Mesendoderm (in vitro differentiated cells): ENCODE measurements at places on chromosomes 7 and 10.
A peak's percentile ranks its signal among the peaks of the same experiment; 100 is the strongest.

DNA sequence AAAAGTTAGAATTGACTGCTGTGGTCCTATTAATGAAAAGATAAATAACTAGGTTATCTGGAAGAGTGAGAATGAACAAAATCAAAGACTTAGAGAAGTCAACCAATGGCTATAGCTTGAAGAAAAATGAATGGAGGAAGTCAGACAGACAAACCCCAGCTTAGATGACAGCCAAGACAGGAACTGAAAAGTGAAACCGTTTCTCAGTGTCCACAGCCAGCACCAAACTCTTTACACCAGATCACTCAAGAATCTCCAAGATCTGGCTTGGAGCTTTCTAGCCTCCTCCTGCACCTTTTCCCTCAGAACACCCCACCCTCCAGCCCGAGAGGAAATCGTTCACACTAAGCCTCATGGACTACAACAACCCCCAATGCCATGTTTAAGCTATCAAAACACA, 167.0 kb downstream of the SFMBT2 start:
- DNase-seq, result no peak
- no peaks in the 10 kb centered on the region for H3K4me1 ChIP-seq

- no peaks in the 10 kb centered on the region for H3K4me1 ChIP-seq
- no peak overlapping the region for H3K4me3 ChIP-seq
- no peak overlapping the region for H3K27ac ChIP-seq
- H3K27me3 ChIP-seq, result no peaks in the 10 kb centered on the region
- DNase-seq, result no peak
These were observed 193.7 kb downstream of the PTPN20 start for GRCh38 chr10:47104786-47105385.

DNA sequence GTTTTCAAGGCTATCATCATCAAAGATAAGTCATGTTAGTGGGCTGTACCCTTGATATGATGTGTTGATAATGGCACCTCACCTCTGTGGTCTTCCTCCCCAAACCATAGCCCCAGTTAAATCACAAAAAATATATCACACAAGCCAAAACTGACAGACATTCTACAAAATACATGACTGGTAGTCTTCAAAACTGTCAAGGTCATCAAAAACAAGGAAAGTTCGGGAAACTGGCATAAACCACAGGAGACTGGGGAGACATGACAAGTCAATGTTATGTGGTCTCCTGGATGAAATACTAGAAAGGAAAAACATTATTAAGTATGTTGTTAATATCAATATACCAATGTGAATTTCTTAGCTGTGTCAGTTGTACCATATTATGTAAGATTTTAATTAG, 279.5 kb upstream of the FZD1 start:
- H3K4me3 ChIP-seq, result no peak overlapping the region
- H3K36me3 ChIP-seq, result no peaks in the 10 kb centered on the region
- no peak overlapping the region for H3K27ac ChIP-seq

DNA sequence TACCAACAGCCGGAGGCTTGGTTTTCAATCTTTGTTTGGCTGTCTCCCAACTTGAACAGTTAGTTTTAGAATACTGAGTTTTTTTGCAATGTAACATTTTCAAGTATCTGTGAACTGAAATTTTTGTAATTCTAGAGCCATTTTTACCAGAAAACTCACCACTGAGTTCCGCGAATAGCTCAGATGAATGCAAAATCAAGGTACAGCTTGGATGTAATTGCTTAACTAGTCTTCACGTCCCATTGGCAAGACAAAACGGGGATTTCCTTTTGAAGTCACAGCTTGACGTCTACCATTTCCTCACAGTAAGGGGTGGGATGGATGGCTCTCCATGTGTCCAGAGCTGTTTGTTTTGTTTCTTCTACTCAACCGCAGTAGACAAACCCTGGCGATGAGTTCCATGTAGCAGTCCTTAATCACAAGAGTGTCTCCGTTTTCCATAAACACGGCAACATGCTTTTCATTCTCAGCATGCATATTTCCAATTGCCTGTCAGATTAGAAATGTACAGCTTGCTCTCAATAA, 55.8 kb upstream of the FGFR2 start:
- H3K4me3 ChIP-seq, result no peak overlapping the region
- H3K4me1 ChIP-seq, result no peaks in the 10 kb centered on the region
- no peak overlapping the region for H3K27ac ChIP-seq
- H3K36me3 ChIP-seq, result no peaks in the 10 kb centered on the region
- H3K27me3 ChIP-seq, result no peaks in the 10 kb centered on the region

DNA sequence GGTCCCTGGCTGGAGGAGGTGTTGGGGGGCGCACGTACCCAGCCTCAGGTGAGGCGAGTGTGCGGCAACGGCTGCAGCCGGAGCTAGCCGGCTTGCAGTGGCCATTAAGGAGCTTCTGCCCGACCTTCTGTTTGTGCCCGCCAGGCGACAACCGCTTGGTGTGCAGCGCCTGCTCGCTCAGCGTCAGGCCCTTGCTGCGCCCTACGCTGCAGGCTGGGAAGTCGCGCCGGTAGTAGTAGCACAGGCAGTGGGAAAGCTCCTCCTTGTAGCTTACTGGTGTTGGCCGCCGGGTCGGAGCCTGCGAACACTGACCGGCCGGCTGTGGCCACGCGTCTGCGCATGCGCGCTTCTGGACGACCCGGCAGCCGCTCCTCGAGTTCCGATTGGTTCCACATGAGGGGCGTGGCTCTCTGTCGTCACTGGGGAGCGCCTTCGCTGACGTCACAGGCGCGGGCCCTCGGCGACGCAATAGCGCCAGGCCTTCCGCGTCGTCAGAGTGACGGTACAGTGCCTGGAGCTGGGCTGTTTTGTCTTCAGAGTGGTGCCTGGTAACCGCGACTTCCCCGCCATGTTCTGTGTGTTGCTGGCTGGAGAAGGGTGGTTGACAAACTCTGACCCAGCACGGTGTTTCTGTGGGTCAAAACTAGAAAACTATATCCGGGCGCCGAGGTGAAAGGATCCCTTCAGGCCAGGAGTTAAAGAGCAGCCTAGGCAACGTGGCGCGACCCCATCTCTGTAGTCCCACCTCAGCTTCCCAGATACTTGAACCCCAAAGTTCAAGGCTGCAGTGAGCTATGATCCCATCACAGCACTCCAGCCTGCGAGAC, 76.3 kb upstream of the TMEM248 start:
- no peaks in the 10 kb centered on the region for H3K27me3 ChIP-seq
- H3K4me3 ChIP-seq, result peak overlapping the region; percentile 97
- peak overlapping the region; percentile 30 for H3K27ac ChIP-seq
- no peaks in the 10 kb centered on the region for H3K4me1 ChIP-seq

DNA sequence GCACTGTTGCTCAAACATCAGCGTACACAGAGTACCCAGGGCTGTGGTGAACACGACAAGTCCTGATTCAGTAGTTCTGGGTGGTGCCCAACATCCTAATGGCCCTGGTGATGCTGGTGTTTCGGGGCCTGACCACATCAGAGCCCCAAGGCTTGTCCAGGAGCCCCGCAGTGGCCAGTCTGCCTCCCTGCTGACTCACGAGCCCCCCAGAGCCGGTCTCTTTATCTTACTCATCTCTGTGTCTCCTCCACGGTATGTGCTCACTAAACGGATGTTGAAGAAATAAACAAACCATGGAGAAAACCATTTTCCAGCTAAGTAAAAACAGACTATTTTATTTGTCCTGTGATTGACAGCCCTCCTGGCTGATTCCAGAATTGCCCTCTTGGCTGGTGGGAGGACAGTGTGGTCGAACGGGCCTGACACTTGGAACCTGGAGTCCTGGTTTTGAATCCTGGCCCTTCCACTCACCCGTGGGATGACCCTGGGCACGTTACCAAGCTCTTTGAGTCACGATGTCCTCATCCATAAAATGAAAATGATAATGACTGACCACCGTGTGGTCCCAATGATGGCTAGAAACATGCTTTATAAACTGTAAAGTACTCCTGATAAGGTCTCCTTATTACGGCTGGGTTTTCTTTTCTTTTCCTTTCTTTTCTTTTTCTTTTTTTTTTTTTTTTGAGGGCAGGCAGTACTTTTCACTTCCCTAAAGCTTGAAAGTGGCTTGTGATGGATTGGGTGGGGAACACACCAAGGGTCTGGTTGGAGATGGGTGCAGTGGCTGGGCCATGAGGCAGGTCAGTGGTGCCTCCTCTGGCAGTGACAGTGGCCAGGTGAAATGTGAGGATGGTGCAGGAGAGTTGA, 5.7 kb downstream of the HIP1 start:
- H3K27me3 ChIP-seq, result no peaks in the 10 kb centered on the region
- H3K4me1 ChIP-seq, result peaks cover 4% of the 10 kb centered on the region
- no peak overlapping the region for H3K27ac ChIP-seq
- no peak for DNase-seq
- no peaks in the 10 kb centered on the region for H3K36me3 ChIP-seq

DNA sequence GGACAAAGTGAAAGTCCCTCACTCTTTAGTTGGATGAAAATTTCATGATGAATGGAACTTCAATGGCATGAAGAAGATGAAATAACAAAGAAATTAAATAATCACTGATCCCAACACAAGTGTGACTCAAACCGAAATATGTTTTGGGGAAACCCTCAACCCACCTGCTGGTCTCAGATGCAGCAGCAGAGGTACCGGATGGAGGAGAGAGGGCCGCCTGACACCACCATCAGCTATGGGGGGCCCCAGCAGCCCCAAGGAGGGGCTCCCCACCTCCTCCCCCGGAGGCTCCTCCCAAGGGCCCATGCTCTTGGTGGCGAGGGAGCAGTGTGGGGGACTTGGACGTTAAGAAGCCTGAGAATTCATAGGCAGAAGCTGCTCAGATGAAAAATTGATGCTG, 137.2 kb upstream of the ADARB2 start:
- no peak overlapping the region for H3K4me3 ChIP-seq
- no peak for DNase-seq
- no peaks in the 10 kb centered on the region for H3K4me1 ChIP-seq
- H3K27ac ChIP-seq, result no peak overlapping the region

- DNase-seq, result no peak
- no peaks in the 10 kb centered on the region for H3K27me3 ChIP-seq
- H3K4me3 ChIP-seq, result no peak overlapping the region
- no peaks in the 10 kb centered on the region for H3K4me1 ChIP-seq
- no peak overlapping the region for H3K27ac ChIP-seq
These were observed 137.0 kb downstream of the CNNM2 start for GRCh38 chr10:103055105-103055504.

- no peak overlapping the region for H3K4me3 ChIP-seq
- no peak for DNase-seq
- no peak overlapping the region for H3K27ac ChIP-seq
- H3K4me1 ChIP-seq, result no peaks in the 10 kb centered on the region
- no peaks in the 10 kb centered on the region for H3K36me3 ChIP-seq
These were observed 495.1 kb downstream of the RPS24 start for GRCh38 chr10:78528749-78529204.

- H3K27ac ChIP-seq, result no peak overlapping the region
- peaks cover 86% of the 10 kb centered on the region for H3K27me3 ChIP-seq
- no peak for DNase-seq
- H3K36me3 ChIP-seq, result no peaks in the 10 kb centered on the region
- no peaks in the 10 kb centered on the region for H3K4me1 ChIP-seq
These were observed 1.2 kb upstream of the HOXA2 start for GRCh38 chr7:27103489-27104226.

DNA sequence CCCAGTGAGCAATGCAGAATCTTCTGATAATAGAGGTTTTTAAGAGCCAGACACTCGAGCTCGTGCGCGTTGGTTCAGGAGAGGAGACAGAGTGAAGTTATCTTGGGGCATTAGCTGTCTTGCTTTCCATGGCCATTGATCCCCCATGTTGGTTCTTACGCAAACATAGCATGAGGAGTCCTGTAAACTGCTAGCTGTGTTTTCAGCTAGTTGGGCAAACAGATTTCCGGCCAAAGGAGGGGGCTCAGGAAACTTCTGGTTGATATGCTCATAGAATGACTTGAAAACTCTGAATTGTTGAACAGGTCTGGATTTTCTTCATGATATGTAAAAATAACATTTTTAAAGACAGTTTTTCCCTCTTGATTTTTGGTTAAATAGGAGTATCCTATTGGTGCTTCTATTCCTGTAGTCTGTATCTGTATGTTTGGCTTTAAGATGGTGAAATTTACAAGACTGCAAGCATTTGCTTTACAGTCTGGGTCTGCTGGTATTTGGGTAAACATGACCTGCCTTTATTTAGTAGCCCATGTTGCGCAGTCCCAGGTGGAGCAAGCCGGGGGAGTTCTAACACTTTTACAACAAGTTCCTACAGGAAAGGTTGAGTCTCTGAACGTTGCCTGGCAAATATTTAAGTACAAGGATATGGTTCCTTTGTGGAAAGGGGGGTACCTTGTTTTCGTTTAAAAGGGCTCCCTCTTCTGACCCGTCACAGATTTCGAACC, 218.4 kb upstream of the KCND2 start:
- no peak overlapping the region for H3K4me3 ChIP-seq
- no peaks in the 10 kb centered on the region for H3K36me3 ChIP-seq
- no peak for DNase-seq

DNA sequence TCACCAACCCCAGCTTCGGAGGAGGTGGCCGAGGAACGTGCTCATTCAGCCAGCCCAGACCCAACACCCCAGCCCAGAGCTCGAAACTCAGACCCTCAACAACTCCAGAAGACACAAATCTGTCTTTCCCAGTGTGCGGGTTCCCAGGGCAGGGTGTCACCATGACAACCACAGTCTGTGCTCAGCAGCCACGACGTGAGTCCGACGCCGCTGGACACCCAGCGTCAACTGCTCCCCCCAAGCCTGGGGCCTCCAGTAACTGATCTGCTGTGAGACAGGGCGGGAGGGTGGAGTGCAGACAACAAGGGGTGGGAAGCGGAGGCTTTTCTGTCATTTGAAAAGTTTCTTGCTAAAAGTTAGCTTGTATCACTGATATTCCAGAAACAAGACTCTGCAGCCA, 167.2 kb downstream of the MAD1L1 start:
- DNase-seq, result no peak
- H3K4me1 ChIP-seq, result no peaks in the 10 kb centered on the region
- H3K27me3 ChIP-seq, result no peaks in the 10 kb centered on the region
- no peaks in the 10 kb centered on the region for H3K36me3 ChIP-seq
- H3K4me3 ChIP-seq, result no peak overlapping the region

GRCh38 chr10:129556316-129556715, 89.3 kb downstream of the MGMT start:
- no peak overlapping the region for H3K4me3 ChIP-seq
- no peaks in the 10 kb centered on the region for H3K36me3 ChIP-seq
- DNase-seq, result no peak
- H3K27ac ChIP-seq, result no peak overlapping the region
- no peaks in the 10 kb centered on the region for H3K4me1 ChIP-seq

DNA sequence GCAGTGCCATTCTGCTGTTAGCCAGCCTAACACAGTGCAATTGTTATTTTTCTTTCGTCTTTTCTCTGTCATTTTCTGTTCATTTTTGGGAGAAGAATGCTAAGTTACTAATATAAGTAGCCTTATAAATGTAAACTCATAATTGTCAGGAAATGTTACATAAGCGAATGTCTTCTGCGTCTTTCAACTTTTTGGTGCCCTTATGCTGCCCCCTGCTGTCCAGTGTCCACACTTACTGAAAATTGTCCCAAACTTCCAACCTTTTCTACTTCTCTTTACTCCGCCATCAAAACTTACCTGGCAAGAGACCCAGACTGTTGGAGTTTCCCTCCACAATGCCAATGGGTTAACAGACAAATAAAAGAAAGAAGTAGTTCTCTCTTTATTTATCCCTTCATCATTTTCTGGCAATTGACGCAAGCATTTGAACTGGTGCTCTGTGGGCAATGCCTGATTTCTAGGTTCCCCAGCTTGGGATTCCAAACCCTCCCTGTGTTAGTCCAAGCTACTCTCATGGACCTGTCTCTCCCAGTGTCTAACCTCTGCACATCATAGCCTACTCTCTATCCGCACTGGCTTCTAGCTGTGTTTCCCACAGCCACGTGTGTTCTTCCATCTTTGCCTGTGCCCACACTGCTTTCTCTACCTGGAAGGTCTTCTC, 21.0 kb upstream of the EPC1 start:
- no peaks in the 10 kb centered on the region for H3K27me3 ChIP-seq
- H3K36me3 ChIP-seq, result no peaks in the 10 kb centered on the region
- H3K4me3 ChIP-seq, result no peak overlapping the region
- H3K27ac ChIP-seq, result no peak overlapping the region
